RPMI8226 (cell line): ENCODE measurements at places on chromosomes 5 and 9.

- DNase-seq = no peak
Observed at GRCh38 chr5:131659290-131659689, 24.3 kb upstream of the RAPGEF6 start.

GRCh38 chr5:113578091-113578490 lies 64.6 kb downstream of the YTHDC2 start:
- DNase-seq = no peak

DNA sequence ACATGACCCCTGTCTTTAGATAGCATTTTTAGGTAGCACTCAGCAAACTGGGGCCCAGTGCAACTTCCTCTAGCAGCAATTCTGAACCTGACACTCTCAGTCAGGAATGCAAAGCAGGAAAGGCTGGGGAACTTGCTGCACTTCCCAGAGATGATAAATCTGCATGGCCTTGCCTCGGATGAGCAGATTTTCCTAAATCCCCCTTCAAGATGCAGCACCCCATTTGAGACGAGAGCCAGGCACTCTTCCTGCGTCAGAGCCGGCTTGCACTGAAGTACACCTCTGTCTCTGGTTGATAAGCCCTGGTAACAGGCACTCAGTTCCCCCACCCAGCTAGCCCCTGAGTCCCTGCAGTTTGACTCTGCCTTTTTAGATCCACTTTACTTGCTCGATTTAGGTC lies 296.7 kb upstream of the PANK3 start:
- DNase-seq = no peak

- DNase-seq = peak; percentile 53
Observed at GRCh38 chr5:104052558-104053352, 490.2 kb upstream of the NUDT12 start.

DNA sequence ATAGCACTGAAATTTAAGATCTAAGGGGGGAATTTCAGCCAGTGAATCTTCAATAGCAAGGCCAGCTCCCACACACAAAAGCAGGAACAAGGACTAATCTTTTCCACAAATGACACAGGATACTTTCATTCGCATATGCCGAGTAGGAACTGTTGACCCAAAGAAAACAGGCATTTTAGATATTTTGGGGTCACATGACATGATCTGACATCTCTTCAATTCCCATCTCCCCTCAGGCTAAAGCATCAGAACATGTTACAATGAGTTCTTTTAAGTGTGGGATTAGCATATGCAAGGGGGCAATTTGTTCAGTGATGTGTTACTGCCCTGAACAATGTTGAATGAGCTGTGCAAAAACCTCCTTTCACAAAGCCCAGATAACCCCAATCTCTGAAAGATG lies 68.2 kb downstream of the TLE1 start:
- DNase-seq = no peak

DNA sequence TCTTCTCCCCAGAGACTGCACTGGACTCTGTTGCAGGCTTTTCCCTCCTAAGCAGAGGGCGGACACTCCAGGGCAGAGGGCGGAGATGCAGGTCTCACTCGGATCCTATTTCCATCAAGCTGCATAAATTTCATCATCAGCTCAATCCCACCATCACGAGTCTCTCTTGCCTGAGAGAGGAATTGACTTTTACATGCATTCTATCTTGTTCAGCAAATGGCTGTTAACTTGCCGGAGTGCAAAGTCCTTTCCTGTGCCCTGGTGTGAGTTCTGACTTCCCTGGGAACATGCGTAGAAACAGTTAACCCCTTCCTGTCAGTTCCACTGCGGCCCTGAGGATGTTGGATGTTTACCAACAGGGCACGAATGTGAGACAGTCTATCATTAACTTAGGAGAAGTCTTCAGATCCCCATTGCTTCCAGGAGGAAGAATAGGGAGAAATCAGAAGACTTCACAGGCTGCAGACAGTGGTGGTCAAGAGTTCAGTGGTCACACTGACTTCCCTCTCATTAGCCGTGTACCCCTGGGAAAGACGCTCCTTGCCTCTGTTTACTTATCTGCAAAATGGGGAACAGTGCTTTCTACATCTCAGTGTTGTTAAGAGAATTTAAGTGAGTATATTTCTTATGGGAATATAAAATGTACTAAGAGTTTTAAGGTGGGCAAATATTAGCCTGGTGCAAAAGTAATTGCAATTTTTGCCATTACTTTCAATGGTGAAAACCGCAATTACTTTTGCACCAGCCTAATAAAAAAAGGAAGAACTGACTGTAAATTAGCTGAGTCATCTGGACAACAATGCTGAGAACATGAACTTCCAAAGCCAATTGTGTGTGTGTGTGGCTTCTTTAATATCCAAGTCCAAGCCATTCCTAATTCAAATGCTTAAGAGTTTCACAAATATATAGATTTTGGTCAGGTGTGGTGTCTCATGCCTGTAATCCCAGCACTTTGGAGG lies 248.0 kb downstream of the DRD1 start:
- DNase-seq = no peak

DNA sequence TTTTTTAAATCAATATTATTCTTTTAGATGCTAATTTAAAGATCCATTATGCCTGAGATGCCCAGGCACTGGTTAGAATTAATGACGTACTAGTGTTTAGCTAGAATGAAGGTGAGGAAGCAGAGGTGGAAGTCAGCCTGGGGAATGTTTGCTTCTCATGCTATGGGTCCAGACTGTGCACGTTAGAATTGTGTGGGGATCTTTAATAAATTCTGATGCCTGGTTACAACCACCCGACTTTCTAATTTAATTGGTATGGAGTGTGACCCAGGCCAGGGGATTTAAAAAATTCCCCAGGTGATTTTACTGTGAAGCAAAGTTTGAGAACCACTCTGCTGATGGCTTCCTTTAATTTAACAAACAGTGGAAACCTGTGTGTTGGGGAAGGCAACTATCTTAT lies 111.1 kb downstream of the DOCK2 start:
- DNase-seq = no peak

- DNase-seq = no peak
Observed at GRCh38 chr9:3447788-3448187, 78.0 kb downstream of the RFX3 start.
